ENCODE measurements at places on chromosomes 13 and 19.

DNA sequence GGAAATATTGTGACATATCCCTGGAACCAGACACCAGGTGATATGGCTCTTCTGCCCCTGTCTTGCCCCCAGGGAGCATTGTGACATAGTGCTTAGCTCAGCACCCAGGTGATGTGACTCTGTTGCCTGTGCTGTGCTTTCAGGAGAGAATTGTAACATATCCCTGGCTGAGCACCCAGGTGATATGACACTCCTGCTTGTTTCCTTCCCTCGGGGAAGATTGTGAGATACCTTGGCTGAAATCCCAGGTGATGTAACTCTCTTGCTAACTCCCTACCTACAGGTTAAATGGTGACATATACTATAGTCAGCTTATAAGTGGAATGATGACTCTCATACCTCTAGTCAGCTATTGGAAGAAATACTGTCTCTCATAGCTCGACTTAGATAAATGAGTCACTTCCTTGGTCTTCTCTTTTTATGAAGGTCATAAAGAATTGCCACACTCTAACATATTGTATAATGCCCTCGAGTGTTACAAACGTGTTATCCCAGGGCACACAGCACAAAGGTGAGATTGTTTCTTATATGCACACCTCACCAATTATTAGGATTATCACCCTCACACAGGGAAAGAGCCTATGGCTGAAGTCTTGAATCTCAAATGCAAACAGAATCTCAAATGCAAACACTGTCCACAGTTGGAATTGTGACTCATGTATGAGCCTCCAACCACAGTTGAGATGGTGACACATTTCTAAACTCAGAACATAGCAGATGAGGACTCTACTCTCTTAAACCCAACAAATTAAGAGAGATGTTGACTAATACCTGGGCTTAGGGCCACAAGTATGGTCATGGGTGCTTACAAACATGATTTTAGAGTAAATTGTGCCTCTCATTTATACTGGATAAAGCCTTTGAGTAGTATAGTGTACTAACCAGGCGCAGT lies 32.7 kb upstream of the ZNF254 start:
- no peak overlapping the region for H3K27ac ChIP-seq
- H3K36me3 ChIP-seq = peaks cover 40% of the 10 kb centered on the region
- H3K4me3 ChIP-seq = no peak overlapping the region
- H3K27me3 ChIP-seq = no peaks in the 10 kb centered on the region
- DNase-seq = no peak

GRCh38 chr19:20153281-20153680 lies 13.7 kb upstream of the ZNF486 start:
- H3K27me3 ChIP-seq = no peaks in the 10 kb centered on the region
- H3K36me3 ChIP-seq = peaks cover 3% of the 10 kb centered on the region

- no peak overlapping the region for H3K4me3 ChIP-seq
- no peaks in the 10 kb centered on the region for H3K27me3 ChIP-seq
- no peaks in the 10 kb centered on the region for H3K36me3 ChIP-seq
- peak; percentile 24 for DNase-seq
- no peak overlapping the region for H3K27ac ChIP-seq
- no peaks in the 10 kb centered on the region for H3K4me1 ChIP-seq
Measured at GRCh38 chr19:34639491-34640085, 37.4 kb downstream of the SCGB2B2 start.

DNA sequence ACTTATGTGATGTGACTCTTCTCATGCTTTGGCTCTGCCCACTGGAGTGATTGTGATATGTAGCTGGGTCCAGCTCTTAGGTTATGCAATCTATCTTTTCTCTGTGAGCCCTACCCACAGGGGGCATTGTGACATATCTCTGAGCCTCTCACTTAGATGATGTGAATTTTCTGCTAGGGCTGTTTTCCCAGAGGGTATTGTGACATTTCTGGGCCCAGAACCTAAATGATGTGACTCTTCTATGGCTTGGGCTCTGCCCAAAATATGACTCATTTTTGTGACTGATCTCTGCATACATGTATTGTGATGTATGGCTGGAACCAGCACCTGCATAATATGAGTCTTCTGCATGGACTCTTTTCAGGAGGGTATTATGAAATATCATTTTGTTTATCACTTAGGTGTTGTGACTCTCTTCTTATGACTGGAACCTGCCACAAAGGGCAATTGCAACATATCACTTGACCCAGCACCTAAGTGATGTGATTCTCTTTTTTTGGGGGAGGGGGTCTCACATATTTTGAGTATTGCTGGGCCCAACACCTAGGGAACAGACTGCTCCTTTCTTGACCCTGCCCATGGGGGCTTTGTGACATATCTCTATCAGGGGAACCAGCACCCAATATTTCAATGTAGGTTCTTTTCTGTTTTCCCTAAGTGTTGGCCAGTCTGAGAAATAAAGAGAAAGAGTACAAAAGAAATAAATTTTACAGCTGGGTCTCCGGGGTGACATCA lies 12.1 kb upstream of the ZNF254 start:
- H3K36me3 ChIP-seq = peaks cover 7% of the 10 kb centered on the region
- H3K4me1 ChIP-seq = peaks cover 13% of the 10 kb centered on the region
- H3K27me3 ChIP-seq = no peaks in the 10 kb centered on the region

DNA sequence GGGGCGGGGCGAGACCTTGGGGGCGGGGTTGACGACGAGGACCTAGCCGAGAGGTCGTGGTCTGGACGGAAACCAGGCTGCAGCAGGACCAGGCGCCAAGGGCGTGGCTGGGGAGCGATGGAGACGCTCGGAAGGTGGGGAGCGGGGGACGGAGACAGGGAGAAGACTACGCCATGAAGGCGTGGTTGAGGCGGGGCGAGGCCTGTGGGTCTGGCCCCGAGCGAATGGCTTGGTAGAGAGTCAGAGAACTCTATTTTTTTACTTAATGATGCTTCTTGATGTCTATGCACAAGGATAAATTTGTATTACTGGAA lies 674 bp upstream of the FBXL12 start:
- H3K4me1 ChIP-seq = peaks cover 28% of the 10 kb centered on the region
- peaks cover 11% of the 10 kb centered on the region for H3K36me3 ChIP-seq
- H3K27ac ChIP-seq = peak overlapping the region; percentile 65

DNA sequence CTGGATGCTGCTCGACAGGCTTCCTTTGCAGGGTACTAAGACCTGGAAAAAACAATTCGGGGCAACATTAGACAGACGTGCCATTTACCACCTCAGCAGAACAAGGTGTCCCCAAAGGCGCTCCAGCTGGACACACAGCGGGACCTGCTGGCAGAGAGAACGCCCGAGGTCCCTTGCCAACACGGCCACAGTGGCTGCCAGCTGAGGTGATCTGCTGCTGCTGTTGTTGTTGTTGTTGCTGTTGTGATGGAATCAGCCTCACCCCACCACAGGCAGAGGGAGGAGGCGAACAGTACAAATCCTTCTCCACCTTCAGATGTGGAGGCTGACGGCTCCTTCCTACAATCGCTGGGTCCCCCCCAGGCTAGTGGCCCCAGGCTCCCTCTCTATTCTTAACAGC lies 25.2 kb downstream of the ANKRD27 start:
- H3K4me1 ChIP-seq = no peaks in the 10 kb centered on the region
- H3K4me3 ChIP-seq = no peak overlapping the region
- DNase-seq = no peak
- H3K36me3 ChIP-seq = peaks cover 32% of the 10 kb centered on the region
- no peak overlapping the region for H3K27ac ChIP-seq

DNA sequence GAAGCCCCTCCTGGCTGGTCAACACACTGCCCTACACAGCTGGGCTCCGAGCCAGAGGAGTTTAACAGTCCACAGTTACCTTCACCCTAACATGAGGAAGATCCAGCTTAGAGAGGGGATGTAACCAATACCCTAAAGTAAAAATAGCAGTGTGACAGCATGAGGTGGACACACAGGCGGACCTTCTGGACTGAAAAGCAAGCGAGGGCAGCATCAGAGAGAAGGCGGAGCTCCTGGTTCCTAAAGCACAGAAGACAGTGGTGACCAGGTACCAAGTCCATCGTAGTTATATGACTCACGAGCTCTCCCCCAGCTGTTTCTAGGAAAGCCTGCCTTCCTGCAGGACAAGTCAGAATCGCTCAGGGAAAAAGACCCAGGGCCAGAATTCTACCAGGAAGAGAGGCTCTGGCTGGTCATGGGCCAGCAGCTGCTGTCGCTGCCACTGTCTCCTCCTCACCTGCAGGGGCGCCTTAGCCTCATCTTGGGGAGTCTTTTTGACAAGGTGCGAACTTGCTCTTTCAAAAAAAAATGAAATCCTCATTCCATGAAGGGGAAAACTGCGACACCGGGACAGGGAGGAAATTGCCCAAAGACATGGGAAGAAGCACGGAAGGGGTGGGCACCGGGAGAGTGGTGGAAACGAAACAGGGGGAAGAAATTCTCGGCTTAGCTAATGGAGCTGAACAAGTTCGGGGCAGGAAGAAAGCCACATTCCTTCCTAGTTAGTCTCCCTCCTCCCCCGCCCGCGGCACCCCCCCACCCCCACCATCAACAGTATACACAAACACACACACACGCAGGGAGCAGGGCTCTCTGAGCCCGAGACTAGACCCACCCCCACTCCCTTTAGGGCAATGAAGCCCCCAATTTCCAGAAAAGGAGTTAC lies 1.7 kb downstream of the ELL start:
- H3K4me3 ChIP-seq = peak overlapping the region; percentile 96
- DNase-seq = no peak
- H3K36me3 ChIP-seq = peaks cover 16% of the 10 kb centered on the region
- H3K27me3 ChIP-seq = no peaks in the 10 kb centered on the region

DNA sequence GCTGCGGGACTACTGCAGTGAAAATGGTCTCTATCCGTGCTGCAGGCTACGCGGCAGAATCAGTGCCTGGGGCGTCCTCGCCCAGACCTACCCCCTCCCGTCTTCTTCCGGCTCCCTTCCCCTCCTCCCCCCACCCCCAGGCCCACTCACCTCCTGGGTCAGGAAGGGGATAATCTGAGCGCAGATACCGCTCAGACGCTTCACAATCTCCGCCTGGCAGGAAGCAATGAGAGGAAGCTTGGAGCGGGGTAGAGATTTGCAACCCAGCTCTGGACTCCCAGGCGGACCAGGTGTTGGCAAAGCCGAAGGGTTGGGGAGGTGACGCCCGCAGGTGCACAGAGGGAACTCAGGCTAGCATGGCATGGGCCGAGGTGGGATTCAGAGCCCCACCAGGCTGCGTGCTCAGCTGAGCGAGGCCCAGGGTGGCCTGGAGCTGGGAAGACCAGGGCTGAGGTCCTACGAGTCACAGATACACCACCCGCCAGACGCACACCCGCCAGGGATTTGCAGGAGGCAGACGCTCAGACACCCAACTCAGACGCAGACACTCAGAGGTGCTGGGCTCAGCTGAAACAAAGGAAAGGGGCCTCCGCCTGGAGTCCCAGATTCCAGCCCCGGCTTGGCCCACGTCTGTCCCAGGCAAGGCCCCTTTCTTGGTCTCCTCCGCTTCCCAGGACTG lies 4.1 kb downstream of the TLE2 start:
- H3K4me3 ChIP-seq = peak overlapping the region; percentile 18
- peaks cover 18% of the 10 kb centered on the region for H3K4me1 ChIP-seq
- no peaks in the 10 kb centered on the region for H3K36me3 ChIP-seq
- DNase-seq = no peak

- no peaks in the 10 kb centered on the region for H3K27me3 ChIP-seq
- DNase-seq = no peak
- no peak overlapping the region for H3K4me3 ChIP-seq
- peaks cover 25% of the 10 kb centered on the region for H3K36me3 ChIP-seq
- H3K4me1 ChIP-seq = peaks cover 34% of the 10 kb centered on the region
- H3K27ac ChIP-seq = peak overlapping the region; percentile 20
Measured at GRCh38 chr19:11377237-11377636, 2.8 kb downstream of the SWSAP1 start.

GRCh38 chr19:36527873-36528193 lies 238 bp downstream of the ZNF260 start:
- H3K27me3 ChIP-seq = no peaks in the 10 kb centered on the region
- H3K4me3 ChIP-seq = peak overlapping the region; percentile 97
- H3K27ac ChIP-seq = peak overlapping the region; percentile 95
- no peak for DNase-seq
- H3K36me3 ChIP-seq = peaks cover 22% of the 10 kb centered on the region

Data from central memory CD8-positive, alpha-beta T cell (primary cell).